ENCODE measurements at places on chromosomes 7 and 10.

GRCh38 chr7:102439963-102440795 is 6.8 kb downstream of the ORAI2 start:
- DNase-seq = no peak
- no peaks in the 10 kb centered on the region for H3K27me3 ChIP-seq
- peaks cover 8% of the 10 kb centered on the region for H3K36me3 ChIP-seq
- no peaks in the 10 kb centered on the region for H3K4me1 ChIP-seq
- H3K27ac ChIP-seq = no peak overlapping the region
- H3K4me3 ChIP-seq = no peak overlapping the region

GRCh38 chr10:88067737-88068136 is 204.3 kb downstream of the PTEN start:
- H3K36me3 ChIP-seq = no peaks in the 10 kb centered on the region
- H3K27ac ChIP-seq = no peak overlapping the region
- no peak for DNase-seq
- H3K27me3 ChIP-seq = no peaks in the 10 kb centered on the region
- no peak overlapping the region for H3K4me3 ChIP-seq

DNA sequence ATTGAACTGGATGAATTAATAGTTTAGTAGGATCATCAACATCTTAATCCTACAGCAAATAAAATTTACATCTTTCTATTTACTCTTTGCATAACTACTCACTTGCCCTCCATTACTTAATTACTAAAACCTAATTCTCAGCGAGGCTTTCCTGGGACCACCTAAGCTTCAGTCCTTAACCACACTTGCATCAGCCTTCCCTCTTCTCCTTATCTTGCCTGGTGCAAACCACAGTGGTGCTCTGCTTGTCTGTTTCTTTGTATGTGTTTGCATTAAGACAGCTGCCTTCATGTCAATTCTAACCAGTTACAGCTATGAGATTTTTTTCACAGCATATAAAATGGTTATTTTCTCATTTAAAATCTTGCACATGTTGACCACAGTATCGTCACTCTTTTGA is 72.6 kb upstream of the ZNF92 start:
- H3K27ac ChIP-seq = no peak overlapping the region
- H3K4me3 ChIP-seq = no peak overlapping the region
- no peaks in the 10 kb centered on the region for H3K27me3 ChIP-seq

DNA sequence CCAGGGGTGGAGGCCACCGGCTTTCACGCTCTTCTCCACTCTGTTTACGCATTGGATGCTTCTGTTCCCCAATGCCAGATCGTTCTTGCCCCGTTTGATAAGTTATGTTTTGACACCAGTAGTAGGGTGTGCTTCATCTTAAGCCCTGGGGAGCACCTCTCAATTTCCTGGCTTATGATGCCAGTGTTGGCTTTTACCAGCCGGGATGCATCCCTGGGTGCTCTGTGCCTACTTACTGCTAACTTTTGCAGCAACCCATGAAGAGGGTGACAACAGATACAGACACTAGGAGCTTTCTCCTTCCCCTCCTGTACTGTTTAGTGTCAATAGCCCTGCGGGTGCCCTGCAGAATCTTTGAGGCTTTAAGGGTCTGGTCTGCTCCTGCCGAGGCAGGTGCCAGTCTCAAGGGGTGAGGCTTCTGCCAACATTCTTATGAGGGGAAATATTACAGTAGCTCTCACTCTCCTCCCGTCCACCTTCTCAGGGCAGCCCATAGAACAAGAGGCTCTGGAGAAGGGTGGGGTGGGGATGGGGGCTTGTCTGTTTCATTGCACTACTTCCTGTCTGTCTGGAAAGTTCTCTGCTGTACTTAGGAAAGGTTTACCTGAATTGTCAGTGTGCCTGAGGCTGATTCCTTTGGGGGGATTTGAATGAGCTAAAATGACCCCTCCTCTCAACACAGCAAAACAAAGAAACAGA is 23.3 kb downstream of the ADCY1 start:
- H3K4me1 ChIP-seq = no peaks in the 10 kb centered on the region
- DNase-seq = no peak
- no peak overlapping the region for H3K4me3 ChIP-seq
- no peak overlapping the region for H3K27ac ChIP-seq
- H3K36me3 ChIP-seq = 0 out of 2 replicates have a peak, but pooled peaks cover 2% of the 10 kb centered on the region
- no peaks in the 10 kb centered on the region for H3K27me3 ChIP-seq

- H3K27me3 ChIP-seq = no peaks in the 10 kb centered on the region
- H3K4me3 ChIP-seq = no peak overlapping the region
- no peaks in the 10 kb centered on the region for H3K4me1 ChIP-seq
- no peaks in the 10 kb centered on the region for H3K36me3 ChIP-seq
Measured at GRCh38 chr10:75696536-75696935, 265.1 kb downstream of the LRMDA start.

- no peaks in the 10 kb centered on the region for H3K27me3 ChIP-seq
- no peak overlapping the region for H3K27ac ChIP-seq
- H3K4me1 ChIP-seq = peaks cover 8% of the 10 kb centered on the region
- no peaks in the 10 kb centered on the region for H3K36me3 ChIP-seq
- no peak for DNase-seq
Measured at GRCh38 chr7:96306385-96307125, 15.3 kb downstream of the SLC25A13 start.

GRCh38 chr10:132842397-132842796 is 56.5 kb upstream of the NKX6-2 start:
- H3K27me3 ChIP-seq = no peaks in the 10 kb centered on the region
- H3K4me1 ChIP-seq = no peaks in the 10 kb centered on the region
- no peak overlapping the region for H3K27ac ChIP-seq
- no peaks in the 10 kb centered on the region for H3K36me3 ChIP-seq
- no peak for DNase-seq

DNA sequence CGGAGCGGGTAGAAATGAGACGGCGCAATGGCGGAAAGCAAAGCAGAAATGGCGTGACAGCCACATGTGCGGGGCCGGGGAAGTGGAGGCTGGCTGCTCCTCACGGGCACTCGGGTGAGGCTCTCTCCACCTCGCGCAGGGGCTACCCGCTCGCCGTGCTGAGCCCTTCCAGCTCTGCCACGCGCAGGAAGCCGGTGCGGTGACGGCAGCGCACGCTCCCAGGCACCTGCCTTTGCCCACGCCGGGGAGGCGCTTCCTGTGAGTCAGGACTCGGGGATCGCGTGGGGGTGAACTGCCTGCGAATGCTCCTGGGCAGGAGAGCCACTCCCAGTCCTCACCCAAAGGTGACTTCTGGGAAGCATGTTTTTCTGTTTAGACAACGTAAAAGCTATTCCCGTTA is 431.2 kb downstream of the GLRX3 start:
- DNase-seq = no peak
- H3K27ac ChIP-seq = no peak overlapping the region
- H3K4me3 ChIP-seq = no peak overlapping the region

DNA sequence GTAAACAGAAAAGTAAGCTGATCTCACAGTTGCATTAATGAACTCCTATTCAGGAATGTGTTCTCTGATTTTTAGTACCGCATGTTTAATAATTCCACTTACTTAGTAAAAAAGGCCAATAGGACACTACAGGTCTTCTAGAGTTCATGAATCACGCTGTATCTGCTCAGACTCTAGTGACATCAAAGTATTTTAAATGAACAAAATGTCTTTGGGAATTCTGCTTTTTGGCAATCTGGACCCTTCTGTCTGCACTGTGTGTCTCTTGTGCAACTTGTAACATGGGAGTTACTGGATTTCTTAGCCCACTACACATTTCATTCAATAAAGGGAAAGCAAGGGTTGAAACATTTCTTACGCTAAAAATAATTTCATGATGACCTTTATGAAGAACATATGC is 50.2 kb downstream of the RABGEF1 start:
- no peak overlapping the region for H3K27ac ChIP-seq
- H3K4me3 ChIP-seq = no peak overlapping the region
- H3K27me3 ChIP-seq = no peaks in the 10 kb centered on the region
- no peaks in the 10 kb centered on the region for H3K4me1 ChIP-seq

DNA sequence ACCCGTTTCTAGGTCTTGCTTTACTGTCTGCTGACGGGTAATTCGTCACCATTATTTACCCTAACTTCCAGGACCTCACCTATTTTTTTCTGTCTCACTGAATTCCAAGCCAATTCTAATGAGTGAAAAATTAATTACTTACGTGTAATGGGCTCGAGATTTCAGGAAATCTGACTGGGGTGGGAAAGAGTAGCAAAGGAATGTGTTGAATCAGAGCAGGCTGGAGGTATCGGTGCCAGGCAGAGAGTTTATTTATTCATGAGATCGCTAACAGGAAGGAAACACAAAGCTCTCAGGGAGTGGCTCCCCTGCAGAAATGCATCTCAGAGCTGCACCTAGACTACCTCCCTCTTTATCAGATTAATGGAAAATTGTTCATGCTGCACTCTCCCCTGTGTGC is 4.0 kb upstream of the DIP2C start:
- H3K4me3 ChIP-seq = no peak overlapping the region
- no peak overlapping the region for H3K27ac ChIP-seq
- peaks cover 5% of the 10 kb centered on the region for H3K27me3 ChIP-seq

DNA sequence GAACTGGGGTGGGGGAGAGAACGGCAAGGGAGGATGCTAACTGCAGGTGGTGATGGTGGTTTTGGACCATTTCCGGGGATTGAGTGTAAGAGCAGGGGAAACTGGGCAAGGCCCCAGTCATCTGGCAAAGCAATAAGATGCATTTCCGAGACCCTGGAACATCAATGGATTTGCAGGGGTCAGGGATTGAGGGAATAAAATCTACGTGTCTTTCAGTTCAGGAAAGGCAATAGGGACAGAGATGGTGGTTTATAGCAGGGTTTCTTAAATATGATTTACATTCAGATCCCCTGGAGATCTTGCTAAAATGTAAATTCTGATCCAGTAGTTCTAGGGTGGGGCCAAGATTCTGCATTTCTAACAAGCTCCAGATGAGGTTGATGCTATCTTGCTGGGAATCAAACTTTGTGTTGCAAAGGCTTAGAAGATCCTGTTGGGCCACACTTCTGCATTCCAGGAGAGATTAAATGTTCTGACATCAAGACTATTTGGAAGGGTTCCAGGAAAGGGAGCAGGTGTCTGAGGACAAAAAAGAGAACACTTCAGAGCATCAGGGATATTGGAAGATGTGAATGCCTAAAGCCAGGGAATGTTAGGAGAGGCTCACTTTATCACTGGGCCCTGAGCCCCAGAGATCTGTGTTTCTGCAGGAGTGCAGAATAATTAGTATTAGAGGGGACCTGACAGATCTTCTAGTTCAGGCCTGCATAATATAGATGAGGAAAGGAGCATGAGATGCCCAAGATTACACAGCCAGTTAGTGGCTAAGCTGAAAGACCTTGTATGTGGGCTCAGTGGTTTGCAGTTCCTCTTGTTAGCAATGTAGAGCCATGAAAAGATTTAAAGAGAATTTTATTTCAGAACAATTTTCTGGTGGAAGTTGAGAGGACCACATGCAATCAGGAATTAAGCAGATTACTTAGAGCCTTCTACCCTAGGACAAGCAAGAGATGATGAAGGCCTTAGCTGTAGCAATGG is 32.4 kb downstream of the BLNK start:
- no peaks in the 10 kb centered on the region for H3K27me3 ChIP-seq
- no peak overlapping the region for H3K4me3 ChIP-seq
- H3K27ac ChIP-seq = no peak overlapping the region
- no peak for DNase-seq

DNA sequence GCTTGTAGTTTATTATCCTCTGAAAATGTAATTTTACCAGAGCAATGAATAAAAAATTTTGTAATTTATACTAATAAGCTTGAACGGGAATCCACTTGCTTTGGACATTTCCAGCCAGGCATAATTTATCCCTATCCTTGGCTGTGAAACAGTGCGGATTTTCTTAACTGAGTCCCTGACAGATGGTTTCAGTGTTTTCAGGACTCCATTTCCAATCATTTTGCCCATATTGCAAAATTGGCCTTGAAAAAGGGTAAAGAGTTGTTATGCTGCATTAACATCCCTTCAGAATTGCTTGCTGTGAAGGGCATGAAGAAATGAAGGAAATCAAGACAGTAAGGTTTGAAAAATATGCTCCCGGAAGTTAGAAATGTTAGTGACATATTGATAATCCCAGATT is 57.7 kb downstream of the NXPH1 start:
- H3K36me3 ChIP-seq = no peaks in the 10 kb centered on the region
- no peaks in the 10 kb centered on the region for H3K27me3 ChIP-seq
- no peak overlapping the region for H3K4me3 ChIP-seq

DNA sequence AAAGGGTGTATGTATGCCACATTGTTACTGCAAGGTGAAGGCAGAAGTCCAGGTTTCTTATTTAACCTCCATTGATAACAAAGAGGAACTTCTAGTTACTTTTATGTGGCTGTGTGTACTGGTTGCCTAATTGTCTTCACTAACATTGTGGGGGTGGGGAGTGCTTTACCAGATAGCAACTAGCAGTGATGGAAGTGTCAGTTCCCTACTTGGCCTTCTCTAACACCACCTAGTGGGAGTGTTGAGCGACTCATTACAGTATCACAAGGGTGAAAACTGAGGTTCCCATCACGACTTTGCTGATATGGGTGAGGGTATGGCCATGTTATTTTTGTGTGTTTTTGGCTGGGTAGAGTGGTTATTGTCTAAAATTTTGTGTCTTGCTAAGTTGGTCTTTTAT is 274.4 kb downstream of the THSD7A start:
- no peak overlapping the region for H3K27ac ChIP-seq
- no peaks in the 10 kb centered on the region for H3K27me3 ChIP-seq
- H3K4me3 ChIP-seq = no peak overlapping the region
- no peaks in the 10 kb centered on the region for H3K36me3 ChIP-seq

GRCh38 chr7:98559958-98560357 is 57.1 kb upstream of the NPTX2 start:
- no peaks in the 10 kb centered on the region for H3K36me3 ChIP-seq
- no peak for DNase-seq
- H3K27ac ChIP-seq = no peak overlapping the region
- H3K4me1 ChIP-seq = no peaks in the 10 kb centered on the region

- no peak for DNase-seq
- H3K36me3 ChIP-seq = no peaks in the 10 kb centered on the region
- H3K4me1 ChIP-seq = peaks cover 11% of the 10 kb centered on the region
- H3K4me3 ChIP-seq = no peak overlapping the region
Measured at GRCh38 chr7:2814946-2815874, 28.9 kb downstream of the GNA12 start.

- H3K4me1 ChIP-seq = no peaks in the 10 kb centered on the region
- H3K4me3 ChIP-seq = no peak overlapping the region
- no peak overlapping the region for H3K27ac ChIP-seq
- no peak for DNase-seq
- H3K27me3 ChIP-seq = no peaks in the 10 kb centered on the region
Measured at GRCh38 chr7:82404094-82404493, 39.5 kb downstream of the CACNA2D1 start.

- no peak for DNase-seq
- H3K4me1 ChIP-seq = no peaks in the 10 kb centered on the region
- peaks cover 9% of the 10 kb centered on the region for H3K36me3 ChIP-seq
- no peak overlapping the region for H3K27ac ChIP-seq
Measured at GRCh38 chr10:71300555-71301370, 18.3 kb upstream of the SLC29A3 start.

DNA sequence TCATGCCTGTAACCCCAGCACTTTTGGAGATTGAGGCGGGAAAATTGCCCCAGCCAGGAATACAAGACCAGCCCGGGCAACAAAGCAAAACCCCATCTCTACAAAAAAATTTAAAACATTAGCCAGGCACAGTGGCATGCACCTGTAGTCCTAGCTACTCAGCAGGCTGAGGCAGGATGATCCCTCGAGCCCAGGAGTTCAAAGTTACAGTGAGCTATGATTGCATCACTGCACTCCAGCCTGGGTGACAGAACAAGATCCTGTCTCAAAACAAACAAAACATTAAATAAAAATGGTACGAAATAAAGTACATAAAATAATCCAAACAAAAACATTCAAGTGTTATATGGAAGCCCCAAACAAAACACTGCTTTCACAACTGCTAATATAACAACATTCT is 125.0 kb downstream of the SNX13 start:
- no peak for DNase-seq
- H3K4me3 ChIP-seq = no peak overlapping the region
- no peak overlapping the region for H3K27ac ChIP-seq
- H3K4me1 ChIP-seq = no peaks in the 10 kb centered on the region
- no peaks in the 10 kb centered on the region for H3K36me3 ChIP-seq
